ENCODE measurements at places on chromosomes 6 and 20.

DNA sequence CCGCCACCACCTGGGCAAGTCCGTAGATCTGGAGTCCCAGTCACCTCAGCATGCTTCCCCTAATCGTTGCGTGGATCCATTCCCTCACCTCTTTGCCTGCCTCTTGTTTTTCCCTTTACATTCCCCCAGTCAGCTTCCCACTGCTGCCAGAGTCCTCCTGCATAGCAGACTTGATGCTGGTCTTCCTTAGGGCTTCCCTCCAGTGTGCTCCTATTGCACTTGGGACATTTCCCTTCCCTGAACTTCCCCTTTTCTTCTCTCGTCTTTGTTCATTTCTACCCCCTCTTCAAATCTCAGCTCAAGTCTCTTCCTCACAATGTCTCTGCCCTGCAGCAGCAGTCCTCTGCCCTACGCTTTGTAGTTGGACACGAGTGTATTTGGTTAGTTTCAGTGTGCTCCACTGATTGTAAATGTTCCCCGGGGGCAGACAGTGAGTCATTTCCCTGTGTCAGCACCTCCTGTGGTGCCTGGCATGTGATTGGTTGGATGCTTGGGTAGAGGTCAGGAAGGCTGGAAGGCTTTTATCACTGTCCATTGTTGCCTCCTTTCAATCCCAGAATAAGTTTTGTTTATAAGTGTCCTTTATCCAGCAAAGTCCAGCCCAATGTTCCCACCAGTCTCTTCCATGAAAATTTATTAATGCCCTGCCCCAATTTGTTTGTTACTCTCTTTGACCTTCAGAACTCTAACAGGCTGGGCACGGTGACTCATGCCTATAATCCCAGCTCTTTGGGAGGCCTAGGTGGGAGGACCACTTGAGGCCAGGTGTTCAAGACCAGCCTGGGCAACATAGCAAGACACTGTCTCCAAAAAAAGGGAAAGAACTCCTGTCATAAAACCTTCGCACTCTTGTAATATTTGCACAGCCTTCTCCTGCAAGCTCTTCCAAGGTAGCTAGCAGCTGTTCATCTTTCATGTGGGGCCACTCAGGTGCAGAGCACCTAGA is 38.3 kb downstream of the FAM120B start:
- DNase-seq = peak; percentile 48

DNA sequence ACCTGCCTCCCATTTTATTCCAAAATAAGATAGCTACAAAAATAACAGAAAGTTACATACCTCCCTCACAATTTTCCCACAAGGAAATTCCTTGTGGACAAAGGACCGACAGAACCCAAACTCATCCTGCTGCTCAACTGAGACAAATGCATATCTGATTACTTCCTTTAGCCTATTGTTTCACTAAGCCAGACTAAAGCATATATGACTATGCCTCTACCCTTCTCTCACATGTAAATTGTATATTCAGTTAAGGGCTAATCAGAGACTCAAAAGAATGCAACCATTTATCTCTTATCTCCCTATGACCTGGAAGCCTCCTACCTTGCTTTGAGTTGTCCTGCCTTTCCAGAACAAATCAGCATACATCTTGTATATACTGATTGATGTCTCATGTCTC is 72.1 kb downstream of the MANEA start:
- no peak for DNase-seq

GRCh38 chr6:1970151-1970561 is 275.2 kb downstream of the GMDS start:
- no peak for DNase-seq

- no peak for DNase-seq
Measured at GRCh38 chr20:5510446-5510845, 193.7 kb upstream of the PROKR2 start.

DNA sequence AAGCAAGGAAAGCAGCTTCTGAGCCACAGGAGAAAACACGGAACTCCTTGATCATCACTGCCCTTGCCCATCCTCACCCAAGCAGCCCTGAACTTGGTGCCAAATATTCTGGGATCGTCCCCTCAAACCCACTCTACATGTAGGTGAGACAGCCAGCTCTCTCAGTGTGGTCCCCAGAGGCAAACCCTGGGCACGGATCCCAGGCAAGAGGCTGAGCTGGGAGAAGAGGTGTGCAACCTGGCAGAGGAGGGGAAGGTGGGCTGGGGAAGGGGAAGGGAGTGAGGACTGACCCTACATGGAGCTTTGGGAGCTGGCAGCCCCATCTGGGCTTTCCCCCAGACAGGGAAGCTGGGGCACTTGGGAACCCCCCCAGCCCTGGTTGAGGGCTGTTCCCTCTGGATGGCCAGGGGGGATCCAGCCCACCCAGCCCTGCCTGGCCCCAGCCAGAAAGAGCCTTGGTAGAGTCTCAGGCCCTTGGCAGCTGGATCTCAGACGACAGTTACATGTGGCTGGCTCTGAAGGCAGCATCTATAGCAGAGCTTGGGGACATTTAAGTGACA is 186.2 kb upstream of the CST7 start:
- DNase-seq = no peak

DNA sequence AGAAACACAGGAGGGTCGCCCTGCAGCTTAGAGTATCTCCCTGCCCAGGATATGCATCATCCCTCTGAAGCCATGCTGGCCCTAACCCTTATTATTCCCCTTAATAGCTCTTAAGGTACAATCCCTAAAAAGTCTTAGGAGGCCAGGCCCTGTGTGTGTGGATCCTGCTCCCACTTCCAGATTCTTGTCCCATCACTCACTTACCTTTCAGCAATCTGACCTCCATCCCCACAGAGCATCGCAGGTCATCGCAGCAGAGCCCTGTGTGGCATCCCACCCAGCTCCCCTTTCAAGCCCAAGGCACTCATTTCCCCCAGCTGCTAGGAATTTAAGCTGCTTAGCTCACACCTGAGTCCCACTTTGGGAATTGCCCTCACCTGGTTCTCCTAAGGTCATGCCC is 223.8 kb upstream of the SMLR1 start:
- no peak for DNase-seq

GRCh38 chr6:165695722-165696515 is 32.9 kb upstream of the PDE10A start:
- DNase-seq = no peak

- DNase-seq = no peak
Measured at GRCh38 chr6:161141173-161141572, 132.7 kb downstream of the AGPAT4 start.

DNA sequence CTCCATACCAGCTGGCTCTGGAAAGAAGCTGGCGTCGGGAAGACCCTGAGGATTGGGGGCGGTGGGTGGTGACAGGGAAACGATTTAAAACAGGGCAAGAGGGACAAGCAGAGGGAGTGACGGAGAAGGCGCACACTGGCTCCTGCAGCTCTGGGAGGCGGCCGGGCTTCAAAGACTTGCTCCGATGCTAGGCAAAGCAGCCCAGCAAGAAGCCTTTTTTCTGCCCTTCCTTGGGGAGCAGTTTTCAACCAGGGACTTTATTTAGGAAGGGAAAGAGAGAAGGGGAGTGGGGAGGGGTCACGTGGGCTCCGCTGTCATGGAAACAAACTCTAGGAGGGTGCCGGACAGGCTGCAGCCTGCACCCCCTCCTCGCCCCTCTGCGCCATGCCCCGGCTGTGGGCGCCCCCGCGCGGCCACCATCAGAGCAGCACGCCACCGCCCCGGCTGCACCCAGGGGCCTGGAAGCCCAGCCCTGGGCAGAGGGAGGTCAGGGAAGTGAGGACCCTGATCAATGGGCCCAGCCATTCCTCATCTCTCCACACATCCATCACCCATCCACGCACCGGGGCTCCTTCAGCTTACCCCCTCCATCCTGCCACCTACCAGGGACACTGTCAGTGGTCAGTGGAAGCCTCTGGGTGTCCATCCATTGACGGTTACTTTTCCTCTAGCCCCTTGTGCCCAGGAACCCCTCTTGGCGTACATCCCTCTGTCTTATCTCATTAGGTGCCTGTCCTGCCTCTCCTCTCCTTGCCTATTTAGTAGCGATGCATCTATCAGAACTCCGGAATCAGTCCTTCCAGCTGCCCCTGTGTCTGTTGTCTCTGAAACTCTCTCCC is 66.6 kb upstream of the CCDC167 start:
- DNase-seq = peak; percentile 77

DNA sequence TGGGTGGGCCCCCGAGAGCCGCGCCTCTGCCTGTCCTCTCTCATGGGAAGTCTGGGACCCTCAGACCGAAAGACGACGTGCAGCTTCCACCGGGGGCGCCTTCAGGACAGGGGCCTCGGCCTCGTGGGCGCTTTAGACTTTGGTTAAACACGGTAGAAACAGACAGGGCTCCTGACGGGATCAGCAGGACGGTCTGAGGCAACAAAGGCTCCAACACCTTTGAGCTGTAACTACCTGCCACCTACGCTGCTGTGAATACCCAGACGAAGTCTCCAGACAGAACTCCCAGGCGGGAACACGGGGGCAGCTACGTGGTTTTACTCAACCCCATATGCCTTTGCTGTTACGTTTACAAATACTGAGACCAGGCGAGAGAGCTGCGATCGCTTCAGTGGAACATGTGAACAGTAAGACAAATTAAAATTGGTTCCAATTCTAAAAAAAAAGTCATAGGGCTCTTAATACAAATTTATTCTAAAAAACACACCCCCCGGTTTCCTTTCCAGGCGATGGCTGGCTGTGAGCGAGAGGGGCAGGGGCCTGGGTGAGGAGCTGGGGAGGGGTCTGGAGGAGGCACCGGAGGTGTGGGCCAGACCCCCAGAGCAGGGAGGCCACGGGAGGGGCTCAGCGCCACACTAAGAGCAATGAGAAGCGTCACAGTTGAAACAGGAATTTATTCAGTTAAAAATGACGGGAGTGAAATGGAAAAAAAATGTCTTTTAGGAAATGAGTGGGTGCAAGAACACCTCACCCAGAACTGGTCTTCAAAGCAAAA is 453.2 kb downstream of the QKI start:
- no peak for DNase-seq

- DNase-seq = no peak
Measured at GRCh38 chr6:98056955-98057354, 773.9 kb upstream of the MMS22L start.

- DNase-seq = peak; percentile 52
Measured at GRCh38 chr6:136822046-136822375, 381 bp upstream of the PEX7 start.

DNA sequence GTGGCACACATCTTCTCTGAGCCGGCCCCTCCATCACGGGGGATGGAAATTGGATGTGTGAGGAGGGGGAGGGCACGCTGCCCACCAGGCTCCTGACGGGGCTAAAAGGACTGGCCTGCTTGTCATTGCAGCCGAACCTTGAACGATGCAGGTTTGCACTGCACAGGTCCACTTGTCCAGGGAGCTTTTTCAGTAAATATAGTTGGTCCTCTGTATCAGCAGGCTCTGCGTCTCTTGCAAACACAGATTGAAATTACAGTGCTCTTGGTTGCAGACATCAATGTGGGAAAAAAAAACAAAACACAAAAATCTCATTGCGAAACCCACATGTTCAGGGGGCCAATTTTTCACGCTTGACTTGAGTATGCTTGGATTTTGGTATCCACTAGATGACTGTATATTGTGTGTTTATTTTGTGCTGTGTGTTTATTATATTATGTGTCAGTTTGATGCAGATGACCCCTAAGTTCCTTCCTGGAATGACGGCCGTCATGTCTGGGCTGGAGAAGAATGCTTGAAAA is 29.2 kb downstream of the ERMARD start:
- no peak for DNase-seq

- no peak for DNase-seq
Measured at GRCh38 chr20:58708246-58708931, 15.8 kb downstream of the NPEPL1 start.

DNA sequence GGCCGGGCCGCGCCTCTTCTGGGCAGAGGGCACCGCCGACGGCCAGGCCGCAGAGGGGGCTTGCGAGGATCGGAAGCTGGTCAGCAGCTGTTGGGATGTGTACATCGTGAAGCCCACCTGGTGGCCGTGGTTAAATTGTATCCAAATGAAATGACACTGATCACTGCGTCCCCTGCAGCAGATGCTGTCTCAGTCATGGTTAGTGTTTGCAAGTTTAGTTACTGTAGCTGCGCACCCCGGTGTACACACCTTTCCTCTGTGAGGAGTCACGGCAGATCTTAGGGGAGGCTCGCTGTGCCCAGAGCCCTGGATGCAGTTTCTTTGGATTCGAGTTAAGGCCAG is 653 bp downstream of the NAA20 start:
- peak; percentile 43 for DNase-seq

GRCh38 chr6:14172562-14172961 is 55.0 kb downstream of the CD83 start:
- no peak for DNase-seq

GRCh38 chr6:136795996-136796395 is 3.7 kb upstream of the MAP3K5 start:
- DNase-seq = no peak

DNA sequence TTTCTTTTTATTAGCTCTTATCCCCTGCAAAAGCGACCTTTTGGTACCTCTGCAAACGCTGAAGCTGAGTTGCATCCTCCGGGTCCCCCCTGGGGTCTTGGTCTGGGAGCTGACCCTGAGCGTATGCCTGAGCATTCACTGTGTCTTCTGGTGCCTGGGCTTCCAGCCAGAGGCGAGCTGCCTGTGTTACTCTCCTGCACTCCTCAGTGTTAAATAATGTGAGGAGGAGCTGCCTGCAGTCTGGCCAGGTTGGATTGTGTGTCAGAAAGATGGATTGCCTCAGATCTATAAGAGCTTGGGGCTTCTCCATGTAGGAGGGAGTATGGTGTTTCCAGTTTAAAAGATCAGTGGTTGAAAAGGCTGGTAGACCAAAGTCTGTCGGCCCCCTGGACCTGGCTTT is 8.7 kb upstream of the GMPR start:
- no peak for DNase-seq
